Mucosa of descending colon (tissue), 3 donors: ENCODE measurements at places on chromosomes 4 and X. TPM values are rescaled to one million over a fixed set of nuclear protein-coding genes. Genes with fewer than 3 reads are reported as not detected.

GRCh38 chr4:165515201-165515600, 136.4 kb downstream of the CPE start:
- no peak for DNase-seq

DNA sequence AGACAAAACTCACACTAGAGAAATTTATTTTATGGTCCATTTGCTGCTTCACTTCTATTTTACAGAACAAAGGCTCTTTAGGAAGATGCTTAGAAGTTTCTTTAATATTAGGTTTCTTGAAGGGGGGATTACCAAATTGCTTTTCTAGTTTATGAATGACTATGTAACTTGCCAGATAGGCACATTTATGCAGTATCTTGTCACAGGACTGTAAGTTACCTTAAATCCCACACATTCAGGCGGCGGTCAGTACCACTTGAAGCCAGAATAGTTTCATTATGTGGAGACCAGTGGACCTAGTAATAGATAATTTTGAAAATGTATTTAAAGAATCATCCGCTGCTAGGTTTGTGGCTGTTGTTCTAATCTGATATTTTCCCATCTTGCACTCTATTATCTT, 18.3 kb downstream of the RBBP7 start:
- no peak for DNase-seq

DNA sequence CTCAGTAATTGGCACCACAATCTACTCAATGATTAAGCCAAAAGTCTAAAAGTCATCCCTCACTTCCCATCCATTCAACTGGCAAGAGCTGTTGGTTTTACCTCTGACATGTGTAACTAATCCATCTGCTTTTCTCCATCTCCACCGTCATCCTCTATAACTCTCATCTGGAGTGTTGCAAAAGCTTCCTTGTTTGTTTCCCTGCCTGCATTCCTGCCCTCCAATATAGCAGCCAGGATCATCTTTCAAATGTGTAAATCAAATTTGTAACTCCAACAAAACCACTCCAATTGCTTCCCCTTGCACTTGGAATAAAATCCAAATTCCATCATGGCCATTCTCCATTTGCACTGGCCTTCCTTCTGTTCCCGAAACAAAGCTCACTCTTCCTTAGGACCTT, 4.3 kb upstream of the PLAC8 start:
- DNase-seq: no peak

DNA sequence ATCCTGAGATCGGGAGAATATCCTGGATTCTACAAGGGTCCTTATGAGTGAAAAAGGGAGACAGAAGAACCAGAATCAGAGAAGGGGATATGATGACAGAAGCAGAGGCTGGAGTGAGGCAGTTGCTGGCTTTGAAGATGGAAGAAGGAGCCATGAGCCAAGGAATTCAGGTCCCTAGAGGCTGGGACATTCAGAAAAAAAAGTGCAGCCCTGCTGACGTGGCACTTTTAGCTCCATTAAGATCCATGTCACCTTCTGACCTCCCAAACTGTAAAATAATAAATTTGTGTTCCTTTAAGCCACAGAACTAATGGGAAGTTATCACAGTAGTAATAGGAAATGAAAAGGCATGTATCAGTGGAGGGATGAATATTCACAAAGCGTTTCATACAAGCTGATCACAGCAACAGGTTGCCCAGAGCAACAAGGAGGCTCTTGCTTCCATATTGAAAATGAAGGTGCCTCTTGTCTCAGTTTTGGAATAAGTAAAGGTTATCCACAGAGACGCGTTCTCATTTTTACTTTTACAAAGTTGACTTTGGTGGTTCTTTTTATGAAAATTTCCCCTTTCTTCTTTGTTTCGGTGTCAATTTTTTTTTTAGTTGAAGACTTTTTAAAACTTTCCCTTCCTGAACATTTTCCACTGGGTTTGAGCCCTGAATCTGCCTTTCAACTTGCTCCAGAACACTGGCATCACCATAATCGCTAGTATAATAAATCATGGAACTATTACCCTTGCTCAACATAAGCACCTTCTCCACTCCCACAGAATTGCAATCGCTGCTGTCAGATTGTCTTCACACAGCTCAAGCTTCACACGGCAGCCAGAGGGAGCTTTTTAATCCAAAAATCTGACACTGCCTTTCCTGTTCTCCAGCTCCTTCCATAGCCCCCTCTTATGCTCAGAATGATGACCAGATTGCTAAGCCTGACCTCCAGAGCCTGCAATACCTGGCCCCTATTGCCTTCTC, 127.6 kb upstream of the RBPJ start:
- DNase-seq: no peak

DNA sequence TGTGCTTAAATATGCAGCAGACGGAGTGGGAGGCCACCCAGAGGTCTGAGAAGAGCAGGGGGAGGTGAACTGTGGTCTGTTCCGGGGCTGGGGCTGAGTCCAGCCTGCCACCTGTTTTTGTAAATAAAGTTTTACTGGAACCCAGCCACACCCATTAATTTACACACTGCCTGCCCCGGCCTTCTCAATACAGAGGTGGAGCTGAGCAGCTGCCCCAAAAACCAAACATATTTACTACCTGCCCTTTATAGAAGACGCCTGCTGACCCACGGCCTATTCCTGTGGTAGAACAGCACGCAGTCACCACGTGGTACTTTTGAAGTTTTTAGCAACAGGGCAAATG, 45.9 kb downstream of the FGFRL1 start:
- DNase-seq: no peak

DNA sequence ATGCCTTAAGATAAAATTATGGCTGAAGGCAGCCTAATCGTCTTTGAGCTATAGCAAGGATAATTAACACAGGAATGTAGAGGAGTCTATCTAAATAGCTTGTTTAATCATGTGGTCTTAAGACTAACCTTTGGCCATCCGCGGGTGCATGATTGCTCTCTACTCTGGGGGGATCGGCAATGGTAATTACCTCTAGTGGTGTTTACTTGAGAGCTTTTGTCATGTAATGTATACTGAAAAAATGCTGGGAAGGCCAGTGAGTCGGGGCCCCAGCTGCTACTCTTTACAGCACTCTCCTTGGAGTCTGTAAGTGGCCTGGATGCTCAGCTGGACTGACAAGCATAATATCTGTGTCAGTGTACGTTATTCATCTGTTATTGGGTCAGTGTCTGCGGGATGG, 65.5 kb upstream of the GNPDA2 start:
- no peak for DNase-seq

AFP gene
- total RNA-seq: not detected

STPG2 gene
- total RNA-seq: 0.41 TPM

INTU gene
- 8.2 TPM for total RNA-seq

EGF gene
- 1.6 TPM for total RNA-seq

ZNF157 gene
- not detected for total RNA-seq
